ENCODE measurements at places on chromosomes 6 and 20.

DNA sequence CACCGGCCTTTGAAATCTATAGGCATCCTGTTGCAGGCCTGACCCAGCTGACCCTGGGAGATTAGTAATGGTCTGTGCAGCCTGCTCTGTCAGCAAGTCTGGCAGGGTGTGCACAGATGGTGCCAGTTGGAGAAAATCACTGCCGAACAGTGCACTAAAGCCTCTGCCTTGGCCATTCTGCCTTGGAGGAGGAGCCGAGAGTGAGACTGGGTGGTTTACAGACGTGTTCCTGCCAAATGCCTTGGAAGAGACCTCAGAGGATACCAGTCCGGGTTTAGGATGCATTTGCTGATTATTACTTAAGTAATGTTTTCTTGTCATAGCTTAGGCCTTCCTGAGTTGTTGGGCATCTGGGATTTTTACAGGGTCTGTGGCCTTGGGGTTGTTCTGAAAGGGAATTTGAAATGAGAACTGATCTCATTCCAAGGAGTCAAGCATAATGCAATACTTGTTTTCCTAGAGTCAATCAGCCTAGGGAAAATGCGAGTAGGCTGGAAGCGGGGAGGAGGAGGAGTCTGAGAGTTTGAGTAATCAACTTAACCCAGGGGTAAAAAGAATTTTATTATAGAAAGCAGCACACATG lies 292.1 kb downstream of the SOX4 start:
- no peak overlapping the region for H3K4me3 ChIP-seq
- no peaks in the 10 kb centered on the region for H3K27me3 ChIP-seq
- DNase-seq = no peak

GRCh38 chr20:48818481-48818987 lies 9.3 kb downstream of the PREX1 start:
- no peaks in the 10 kb centered on the region for H3K4me1 ChIP-seq
- H3K27me3 ChIP-seq = peaks cover 3% of the 10 kb centered on the region
- H3K4me3 ChIP-seq = no peak overlapping the region
- no peak for DNase-seq

DNA sequence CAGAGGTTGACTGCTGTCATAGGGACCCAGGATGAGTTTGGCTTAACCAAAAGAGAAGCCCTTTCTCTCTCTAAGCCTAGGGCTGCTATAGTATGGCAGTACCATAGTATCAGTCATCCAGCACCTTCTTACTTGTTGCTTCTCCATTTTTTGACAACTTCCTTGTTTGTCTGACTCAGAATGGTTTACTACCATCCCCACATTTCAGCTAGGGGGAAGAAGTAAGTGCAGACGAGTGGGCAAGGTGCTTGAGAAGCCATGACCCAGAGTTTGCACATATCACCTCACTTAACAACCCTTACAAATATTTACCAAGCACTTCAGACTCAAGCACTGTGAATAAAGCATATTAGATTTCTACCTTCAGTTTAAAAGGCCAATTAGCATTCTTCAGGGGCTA lies 289.9 kb upstream of the TSHZ2 start:
- H3K36me3 ChIP-seq = no peaks in the 10 kb centered on the region
- no peak overlapping the region for H3K27ac ChIP-seq
- H3K4me1 ChIP-seq = no peaks in the 10 kb centered on the region
- no peaks in the 10 kb centered on the region for H3K27me3 ChIP-seq
- no peak for DNase-seq

DNA sequence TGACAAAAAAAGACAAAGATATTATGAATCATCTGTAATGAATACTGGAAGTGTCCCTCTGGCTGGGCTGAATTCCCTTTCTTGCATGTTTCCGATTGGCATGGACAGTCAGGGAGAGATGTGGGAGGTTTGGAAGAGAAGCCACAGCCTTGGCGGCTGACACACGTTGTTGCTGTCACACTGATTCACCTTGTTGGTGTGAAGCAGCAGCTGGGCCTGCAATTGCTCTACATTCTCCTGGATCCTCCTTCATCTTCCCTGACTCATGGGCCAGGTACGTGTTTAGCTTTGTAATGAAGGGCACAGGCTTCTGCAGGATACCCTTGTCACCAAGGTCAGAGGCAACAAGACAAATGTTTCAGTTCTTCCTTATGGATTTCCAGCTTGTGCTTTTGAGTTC lies 13.4 kb upstream of the SMIM8 start:
- H3K4me3 ChIP-seq = no peak overlapping the region
- H3K4me1 ChIP-seq = no peaks in the 10 kb centered on the region
- DNase-seq = no peak
- H3K36me3 ChIP-seq = no peaks in the 10 kb centered on the region

DNA sequence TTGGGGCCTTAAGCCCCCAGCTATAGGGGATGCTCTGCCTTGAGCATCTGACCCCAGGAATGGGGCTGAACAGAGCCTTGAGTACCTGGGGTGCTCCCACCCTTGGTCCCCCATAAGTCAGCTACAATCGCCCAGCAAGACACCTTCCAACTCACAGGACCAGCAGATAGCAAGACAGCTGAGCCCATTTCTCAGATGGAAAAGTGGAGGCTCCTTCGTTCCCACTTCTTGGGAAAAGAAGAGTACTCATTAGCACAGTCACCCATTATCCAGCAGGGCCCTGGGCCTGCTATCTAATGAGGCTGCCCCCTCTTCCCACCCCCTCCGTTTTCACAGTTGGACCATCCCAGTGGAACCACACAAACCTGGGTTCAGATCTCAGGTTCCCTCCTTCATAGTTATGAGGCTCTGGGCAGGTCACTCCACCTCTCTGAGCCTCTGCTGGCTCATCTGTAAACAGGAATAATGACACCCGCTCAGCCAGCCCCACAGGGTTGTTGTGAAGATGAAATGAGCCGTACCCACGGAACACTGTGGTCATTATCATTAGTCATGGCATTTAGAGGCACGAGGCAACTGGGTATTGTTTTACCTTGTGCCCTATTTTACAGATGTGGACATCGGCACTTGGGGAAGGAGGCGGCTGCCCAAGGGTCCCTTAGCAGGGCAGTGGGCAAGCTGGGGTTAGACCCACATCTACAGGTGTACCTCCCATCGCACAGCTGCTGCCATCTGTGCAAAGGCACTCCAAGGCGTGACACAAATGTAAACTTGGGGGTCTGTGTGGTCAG lies 4.5 kb downstream of the LPIN3 start:
- no peak overlapping the region for H3K27ac ChIP-seq
- no peaks in the 10 kb centered on the region for H3K27me3 ChIP-seq
- H3K4me1 ChIP-seq = peaks cover 3% of the 10 kb centered on the region
- H3K36me3 ChIP-seq = no peaks in the 10 kb centered on the region
- H3K4me3 ChIP-seq = no peak overlapping the region
- peak; percentile 68 for DNase-seq

DNA sequence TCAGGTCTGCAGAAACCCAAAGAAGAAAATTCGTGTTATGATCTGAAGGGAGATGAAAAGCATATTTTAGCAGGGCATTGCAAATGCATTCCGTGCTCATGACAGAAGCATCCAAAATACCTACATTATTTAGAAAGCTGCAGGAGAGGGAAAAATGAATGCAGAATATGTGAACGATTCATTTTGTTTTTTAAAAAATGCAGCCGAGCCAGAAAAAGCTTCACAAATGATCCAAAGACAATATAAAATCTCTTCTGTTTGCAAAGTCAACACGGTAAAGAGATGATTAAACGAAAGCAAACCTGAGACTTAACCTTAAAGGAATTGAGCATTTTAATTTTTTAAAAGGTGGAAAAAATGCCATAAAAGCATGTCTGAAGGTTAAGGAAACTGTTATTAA lies 136.1 kb upstream of the SULF2 start:
- peak overlapping the region; percentile 84 for H3K27ac ChIP-seq
- H3K4me3 ChIP-seq = peak overlapping the region; percentile 14
- peaks cover 10% of the 10 kb centered on the region for H3K36me3 ChIP-seq

DNA sequence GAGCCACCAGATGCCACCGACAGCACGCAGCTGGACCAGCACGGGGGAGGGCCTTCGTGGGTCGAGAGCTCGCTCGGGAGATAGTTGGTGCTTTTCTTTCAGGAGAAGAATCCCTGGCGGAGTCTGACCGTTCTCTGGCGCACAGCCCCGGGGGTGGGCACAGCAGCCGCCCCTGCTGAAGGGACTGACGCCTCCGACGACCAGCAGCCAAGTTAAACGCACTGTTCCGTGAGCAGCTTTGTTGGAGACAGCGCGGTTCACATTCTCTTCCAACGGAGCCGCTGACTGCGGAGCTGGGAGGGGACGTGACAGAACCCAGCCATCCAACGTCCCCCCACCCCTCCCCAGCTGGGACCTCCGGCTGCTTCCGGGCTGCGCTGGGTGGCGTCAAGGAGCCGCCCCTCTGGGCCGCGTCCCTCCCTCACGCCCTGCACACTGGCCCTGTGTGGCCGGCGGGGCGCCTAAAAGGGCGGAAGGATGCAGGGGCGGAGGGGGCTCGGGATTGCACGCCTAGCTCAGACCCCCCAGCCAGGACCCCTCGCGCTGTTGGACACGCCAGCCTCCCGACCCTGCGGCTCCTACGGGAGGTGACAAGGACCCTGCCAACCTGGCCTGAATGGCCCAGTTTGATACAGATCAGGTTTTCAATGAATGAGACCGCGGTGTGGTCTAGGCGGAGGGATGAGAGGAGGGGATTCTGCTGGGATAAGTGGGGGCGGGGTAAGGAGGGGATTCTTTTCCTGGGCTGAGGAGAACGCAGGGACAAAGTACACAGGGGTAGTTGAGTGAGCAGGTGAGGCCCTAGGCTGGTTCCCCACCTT lies 36.4 kb upstream of the KHDC1 start:
- H3K27ac ChIP-seq = no peak overlapping the region
- peaks cover 18% of the 10 kb centered on the region for H3K36me3 ChIP-seq
- H3K4me3 ChIP-seq = no peak overlapping the region
- DNase-seq = no peak

DNA sequence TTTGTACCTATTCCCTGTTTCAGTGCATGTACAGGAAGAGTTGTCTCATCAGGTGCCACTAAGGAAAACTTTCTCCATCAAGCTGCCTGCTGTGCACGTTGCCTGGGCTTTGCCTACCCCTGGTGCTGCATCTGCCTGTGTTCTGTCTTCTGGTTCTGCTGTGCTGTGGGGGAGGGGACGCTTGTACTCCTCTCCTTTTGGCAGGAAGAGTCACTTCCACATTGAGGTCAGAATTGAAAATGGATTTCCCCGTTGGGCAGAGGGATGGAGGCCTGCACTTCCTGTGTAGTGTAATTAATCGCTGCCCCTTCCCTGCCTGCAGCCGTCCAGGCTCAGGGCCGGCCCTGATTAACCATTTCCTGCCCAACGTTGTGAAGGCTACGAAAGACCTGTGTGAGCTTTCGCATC lies 153.3 kb downstream of the SCML4 start:
- H3K4me1 ChIP-seq = peaks cover 25% of the 10 kb centered on the region
- no peak for DNase-seq
- H3K27ac ChIP-seq = no peak overlapping the region
- H3K27me3 ChIP-seq = no peaks in the 10 kb centered on the region

DNA sequence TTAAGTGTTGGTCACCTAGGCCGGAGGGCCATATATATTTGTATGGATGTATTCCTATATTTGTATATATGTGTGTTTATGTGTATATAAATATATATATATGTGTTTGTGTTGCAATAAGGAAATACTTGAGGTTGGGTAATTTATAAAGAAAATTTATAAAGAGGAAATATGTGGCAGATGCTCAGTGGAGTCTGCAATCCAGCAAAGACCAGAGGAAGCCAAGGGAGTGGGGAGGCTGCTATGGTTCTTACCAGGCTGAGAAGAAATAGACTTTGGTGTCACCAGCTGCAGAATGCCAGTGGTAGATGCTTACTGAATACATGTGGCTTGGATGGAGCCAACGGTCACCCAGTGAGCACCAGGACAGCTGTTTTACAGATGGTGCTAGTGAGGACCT lies 97.4 kb upstream of the ELOVL5 start:
- H3K27ac ChIP-seq = no peak overlapping the region

DNA sequence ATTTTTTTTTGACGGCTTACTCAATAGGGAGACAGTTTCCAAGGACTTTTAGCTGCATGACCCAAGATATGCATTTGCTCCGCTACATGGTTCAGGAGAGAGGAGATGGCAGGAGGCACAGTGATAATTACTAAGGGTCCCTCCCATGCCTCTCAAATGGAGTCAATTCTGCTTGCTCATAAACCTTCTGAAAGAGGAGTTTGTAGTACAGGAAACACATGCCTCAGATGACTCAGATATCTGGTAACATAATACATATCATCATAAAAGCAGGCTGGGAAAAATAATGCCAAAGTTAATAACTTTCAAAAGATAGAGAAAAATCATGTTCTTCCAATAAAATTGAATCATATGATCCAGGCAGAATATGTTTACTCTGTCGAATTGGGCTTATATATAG lies 97.6 kb upstream of the DEFB112 start:
- no peak for DNase-seq
- peaks cover 5% of the 10 kb centered on the region for H3K4me1 ChIP-seq
- H3K4me3 ChIP-seq = no peak overlapping the region
- H3K27me3 ChIP-seq = peaks cover 7% of the 10 kb centered on the region

DNA sequence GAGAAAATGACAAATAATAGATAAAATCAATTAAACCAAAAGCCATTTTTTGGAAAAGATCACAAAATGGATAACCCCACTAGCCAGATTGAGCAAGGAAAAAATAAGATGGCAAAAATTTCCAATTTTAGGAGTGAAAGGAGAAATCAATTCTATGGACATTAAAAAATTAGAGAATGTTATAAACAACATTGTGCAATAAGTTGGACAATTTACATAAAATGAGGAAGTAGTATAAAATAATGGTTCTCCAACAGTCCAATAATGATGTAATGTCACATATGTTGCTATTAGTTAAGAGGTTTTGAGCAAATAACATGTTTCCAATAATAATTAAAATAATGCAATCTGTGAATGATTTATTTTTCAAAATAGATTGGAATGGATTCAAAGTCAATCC lies 3.1 kb upstream of the SNAP91 start:
- H3K4me1 ChIP-seq = peaks cover 12% of the 10 kb centered on the region
- H3K27ac ChIP-seq = no peak overlapping the region
- no peak for DNase-seq
- peaks cover 41% of the 10 kb centered on the region for H3K27me3 ChIP-seq
- H3K4me3 ChIP-seq = no peak overlapping the region

GRCh38 chr20:46117704-46118467 lies at the start of gene CD40:
CD40 (plus strand) TSS chr20:46118314; CDS start chr20:46118344, 30 bp downstream.
- H3K4me1 ChIP-seq = peaks cover 14% of the 10 kb centered on the region
- H3K27me3 ChIP-seq = peaks cover 40% of the 10 kb centered on the region
- H3K27ac ChIP-seq = peak within 1 kb of the TSS; percentile 41
- no peak for DNase-seq
- peak within 1 kb of the TSS; percentile 84 for H3K4me3 ChIP-seq

- peak overlapping the region; percentile 39 for H3K4me3 ChIP-seq
- no peak overlapping the region for H3K27ac ChIP-seq
- H3K4me1 ChIP-seq = peaks cover 33% of the 10 kb centered on the region
- peak; percentile 17 for DNase-seq
- H3K27me3 ChIP-seq = no peaks in the 10 kb centered on the region
- H3K36me3 ChIP-seq = peaks cover 7% of the 10 kb centered on the region
Observed at GRCh38 chr20:58694241-58695083, 1.9 kb downstream of the NPEPL1 start.

DNA sequence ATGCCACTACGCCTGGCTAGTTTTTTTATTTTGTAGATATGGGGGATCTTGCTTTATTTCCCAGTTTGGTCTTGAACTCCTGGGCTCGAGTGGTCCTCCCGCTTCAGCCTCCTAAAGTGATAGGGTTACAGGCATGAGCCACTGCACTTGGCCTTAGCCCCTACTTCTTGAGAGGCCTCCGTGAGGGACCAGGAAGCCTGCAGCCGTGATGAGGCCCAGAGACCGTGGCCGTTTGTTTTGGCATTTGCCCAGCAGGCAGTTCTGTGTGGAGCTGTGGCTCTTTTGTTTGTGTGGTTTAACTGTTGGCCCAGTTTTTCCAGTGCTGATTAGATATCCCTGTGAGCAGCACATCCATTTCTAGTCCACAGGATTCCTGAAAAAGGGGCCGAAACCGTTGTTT lies 39.8 kb downstream of the SRSF3 start:
- peaks cover 32% of the 10 kb centered on the region for H3K4me1 ChIP-seq
- peak overlapping the region; percentile 32 for H3K27ac ChIP-seq
- H3K4me3 ChIP-seq = no peak overlapping the region
- no peaks in the 10 kb centered on the region for H3K36me3 ChIP-seq
- DNase-seq = peak; percentile 54

All from chondrocyte (in vitro differentiated cells).